ENCODE measurements at places on chromosomes 7 and 10. TPM values are rescaled to one million over a fixed set of nuclear protein-coding genes. Genes with fewer than 3 reads are reported as not detected.

- no peak for DNase-seq
Measured at GRCh38 chr10:117609095-117609795, 66.7 kb downstream of the EMX2 start.

- no peak for DNase-seq
Measured at GRCh38 chr7:154857728-154858681, 144.9 kb downstream of the PAXIP1 start.

GRCh38 chr7:100568896-100569844 lies 4.5 kb downstream of the SAP25 start:
- no peak for DNase-seq

- DNase-seq = no peak
Measured at GRCh38 chr7:25314094-25314730, 85.9 kb upstream of the NPVF start.

DNA sequence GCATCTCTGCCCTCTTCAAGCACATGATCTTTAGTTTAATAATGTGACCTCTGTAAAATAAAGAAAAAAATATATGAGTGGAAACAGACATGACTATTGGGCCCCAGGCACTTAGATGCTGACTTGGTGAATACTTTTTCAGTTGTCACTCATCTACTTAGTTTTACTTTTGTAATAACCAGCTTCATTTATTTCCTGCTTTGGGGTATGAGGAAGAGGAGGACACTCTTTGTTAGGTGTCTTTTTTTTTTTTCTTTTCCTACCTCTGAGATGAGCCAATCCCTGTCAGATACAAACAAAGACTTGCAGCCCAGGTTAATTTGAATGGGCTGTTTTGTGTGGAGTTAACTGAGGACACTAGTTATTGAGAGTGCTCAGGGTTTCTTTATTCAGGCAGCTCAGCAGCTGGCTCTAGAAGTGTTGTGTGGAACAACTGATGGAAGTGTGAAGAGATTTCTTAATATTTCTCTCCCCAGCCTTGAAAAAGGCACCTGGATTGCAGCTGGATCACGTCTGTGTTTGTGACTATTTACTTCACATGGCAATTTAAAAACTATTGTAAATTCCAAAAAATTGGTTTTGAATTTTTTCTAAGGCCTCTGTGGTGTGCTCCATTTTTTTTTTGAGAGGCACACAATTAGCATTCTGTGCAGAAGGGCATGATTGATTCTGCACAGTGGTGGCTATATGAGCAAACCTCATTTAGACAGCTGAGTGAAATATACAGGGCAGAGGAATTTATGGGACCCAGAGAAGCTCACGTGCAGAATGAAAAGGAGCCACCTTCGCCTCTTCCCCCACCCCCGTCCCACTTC lies 333.8 kb downstream of the LRMDA start:
- DNase-seq = no peak

- DNase-seq = no peak
Measured at GRCh38 chr10:48494611-48495010, 110.3 kb downstream of the ARHGAP22 start.

DNA sequence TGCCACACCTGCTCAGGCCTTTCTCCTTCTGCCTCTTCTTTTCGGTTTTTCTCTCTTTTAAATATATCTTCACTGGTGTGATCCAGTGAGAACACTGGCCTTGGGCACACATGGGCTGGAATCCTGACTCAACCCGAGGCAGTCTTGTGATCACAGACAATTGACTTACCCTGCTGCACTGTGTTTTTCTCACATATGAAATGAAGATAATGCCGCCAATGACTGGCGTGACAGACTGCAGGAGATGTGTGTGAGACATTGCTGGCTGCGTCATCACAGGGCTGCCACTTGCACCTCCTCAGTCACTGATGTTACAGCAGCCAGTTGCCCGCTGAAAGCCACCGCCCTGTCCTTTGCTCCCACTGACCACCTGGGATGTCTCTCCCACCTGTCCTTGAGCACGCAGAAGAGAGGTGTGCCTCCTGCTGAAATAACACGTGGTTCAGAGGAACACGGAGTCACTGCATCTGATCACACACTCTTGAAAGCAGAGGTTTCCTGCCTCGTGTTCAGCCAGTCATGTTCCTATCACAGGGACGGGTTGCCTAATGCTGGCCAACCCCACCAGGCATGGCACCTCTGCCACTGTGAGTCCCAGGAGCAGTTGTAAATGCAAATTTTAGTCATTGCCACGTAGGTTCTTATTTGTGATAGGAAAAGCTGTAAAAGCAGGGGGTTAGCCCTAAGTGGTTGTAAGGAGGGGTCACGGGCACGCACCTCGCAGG lies 124.6 kb upstream of the LANCL2 start:
- DNase-seq = no peak

GRCh38 chr10:1142596-1142995 lies 86.4 kb downstream of the WDR37 start:
- DNase-seq = no peak

DNA sequence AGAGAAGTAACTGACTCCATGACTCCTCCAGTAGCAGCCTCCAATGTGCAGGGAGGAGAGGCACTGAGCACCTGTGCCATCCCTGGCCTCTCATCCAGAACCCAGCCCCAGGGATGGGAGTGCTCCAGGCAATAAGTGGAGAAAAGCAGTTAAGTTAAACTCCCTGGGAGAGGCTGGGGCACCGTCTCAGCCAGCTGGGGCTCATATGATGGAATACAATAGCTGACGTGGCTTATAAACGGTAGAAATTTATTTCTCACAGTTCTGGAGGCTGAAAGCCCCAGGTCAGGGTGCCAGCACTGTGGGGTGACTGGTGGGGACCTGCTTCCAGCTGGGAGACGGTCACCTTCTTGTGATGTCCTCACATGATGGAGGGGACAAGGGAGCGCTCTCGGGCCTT lies 94.7 kb downstream of the RAMP3 start:
- no peak for DNase-seq

DNA sequence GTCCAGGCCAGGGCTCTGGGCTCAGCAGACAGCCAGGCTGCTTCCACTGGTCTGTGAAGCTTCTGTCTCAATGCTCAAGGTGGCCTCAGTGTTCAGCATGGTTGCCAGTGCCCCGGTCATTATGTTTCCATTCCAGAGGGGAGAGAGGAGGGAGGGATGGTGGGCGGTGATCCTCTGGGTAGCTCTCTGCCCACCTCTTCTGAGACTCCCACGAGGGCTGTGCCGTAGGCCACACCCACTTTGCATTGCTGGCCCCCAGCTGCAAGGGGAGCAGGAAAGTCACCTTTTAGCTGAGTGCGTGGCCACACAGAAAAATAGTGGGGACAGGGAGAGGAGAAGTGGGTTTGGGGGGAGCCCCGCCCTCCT lies 42.5 kb downstream of the FOXK1 start:
- DNase-seq = no peak

- DNase-seq = no peak
Measured at GRCh38 chr10:72267819-72268399, 5.8 kb upstream of the DDIT4 start.

DNA sequence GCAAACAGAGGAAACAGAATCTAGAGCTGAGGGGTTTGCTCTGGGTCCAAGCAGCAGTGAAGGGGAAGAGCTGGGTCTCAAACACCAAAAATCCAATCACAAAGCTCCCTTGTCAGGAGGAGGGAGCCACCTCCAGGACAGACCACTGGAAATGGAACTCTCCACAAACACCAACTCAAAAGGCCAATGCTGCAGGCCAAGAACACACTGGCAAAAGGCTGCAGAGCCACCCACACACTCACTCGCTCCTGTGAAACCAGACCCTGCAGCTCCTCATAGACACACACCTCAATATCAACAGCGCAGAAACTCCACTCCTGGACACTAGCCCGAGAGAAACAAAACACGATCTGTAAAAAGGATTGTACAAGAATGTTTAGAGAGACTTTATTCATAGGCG lies 213.5 kb downstream of the PTPRN2 start:
- DNase-seq = no peak

GRCh38 chr7:127418459-127418858 lies 26.0 kb upstream of the ZNF800 start:
- DNase-seq = no peak

DNA sequence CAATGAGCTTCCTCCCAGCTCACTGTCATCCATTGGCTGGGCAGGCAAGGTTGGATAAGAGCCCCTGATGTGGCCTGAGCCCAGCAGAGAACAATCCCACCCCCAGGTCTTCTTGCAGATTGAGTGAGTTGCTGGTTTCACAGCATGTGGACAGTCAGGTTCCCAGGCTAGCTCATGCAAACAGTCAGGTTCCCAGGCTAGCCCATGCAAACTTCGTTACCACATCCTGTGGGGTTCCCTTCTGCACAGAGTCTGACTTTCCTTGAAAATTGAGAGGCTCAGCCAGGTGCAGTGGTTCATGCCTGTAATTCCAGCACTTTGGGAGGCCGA lies 67.1 kb downstream of the TMEM130 start:
- DNase-seq = no peak

DNA sequence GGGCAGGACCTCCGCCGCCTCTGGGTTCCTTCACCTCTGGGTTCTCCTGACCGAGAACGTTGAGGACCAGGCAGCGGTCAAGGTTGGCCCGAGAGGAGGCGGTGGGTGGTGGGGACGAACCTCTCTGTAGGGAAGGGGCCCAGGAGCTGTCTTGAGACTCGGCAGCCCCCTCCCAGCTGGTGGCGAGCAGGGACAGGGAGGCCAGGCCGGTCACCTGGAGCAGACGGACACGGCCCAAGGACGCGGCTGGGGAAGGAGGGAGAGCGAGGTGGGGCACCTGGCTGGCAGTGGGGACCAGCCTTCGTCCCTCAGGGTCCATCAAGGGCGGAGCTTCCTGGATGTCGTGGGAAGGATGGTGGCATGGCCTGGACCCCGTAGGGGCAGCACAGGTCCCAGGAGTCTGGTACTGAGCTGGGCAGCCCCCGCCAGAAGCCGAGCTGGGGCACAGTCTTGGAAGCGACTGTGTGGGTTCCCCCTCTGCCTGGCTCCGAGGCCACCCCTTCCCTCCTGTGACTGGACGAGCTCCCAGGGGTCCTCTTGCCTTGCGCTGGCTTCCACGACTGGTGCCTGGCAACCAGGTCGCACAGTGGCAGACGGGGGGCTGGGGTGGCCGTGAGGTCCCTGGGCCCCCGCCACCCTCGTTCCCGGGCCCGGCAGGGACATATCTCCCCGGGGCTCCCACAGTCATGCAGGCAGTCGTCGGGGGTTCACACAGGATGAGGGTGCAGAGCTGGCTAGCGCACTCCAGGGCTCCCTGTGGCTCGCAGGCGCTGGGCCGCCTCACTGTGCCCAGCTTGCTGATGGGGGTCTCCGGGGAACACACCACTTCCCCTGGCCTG lies 89.9 kb downstream of the DNAJB6 start:
- no peak for DNase-seq

DNA sequence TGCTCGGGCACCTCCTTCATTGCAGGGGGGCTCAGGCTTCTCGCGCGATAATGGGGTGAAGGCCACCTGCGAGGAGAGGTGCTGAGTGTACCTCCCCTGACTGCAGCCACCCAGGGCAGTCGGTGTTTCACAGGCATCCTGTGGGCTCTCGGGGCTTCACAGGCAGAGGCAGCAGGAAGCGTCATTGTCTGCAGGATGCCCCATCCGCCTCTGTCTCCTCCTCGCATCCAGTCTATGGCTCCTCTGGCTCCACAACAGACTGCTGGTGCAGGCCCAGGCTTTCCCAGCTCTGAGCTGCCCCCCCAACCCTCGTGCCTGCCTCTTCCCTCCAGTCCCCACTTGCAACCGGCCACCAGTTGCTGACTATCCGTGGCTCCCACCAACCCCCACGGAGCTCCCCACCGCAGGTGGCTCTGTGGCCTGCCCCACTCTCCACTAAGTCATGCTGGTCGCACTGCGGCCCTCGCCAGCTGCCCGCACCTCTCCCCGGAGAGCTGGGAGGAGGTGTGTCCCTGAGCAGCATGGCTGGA lies 36.5 kb downstream of the CAMK2B start:
- no peak for DNase-seq

DNA sequence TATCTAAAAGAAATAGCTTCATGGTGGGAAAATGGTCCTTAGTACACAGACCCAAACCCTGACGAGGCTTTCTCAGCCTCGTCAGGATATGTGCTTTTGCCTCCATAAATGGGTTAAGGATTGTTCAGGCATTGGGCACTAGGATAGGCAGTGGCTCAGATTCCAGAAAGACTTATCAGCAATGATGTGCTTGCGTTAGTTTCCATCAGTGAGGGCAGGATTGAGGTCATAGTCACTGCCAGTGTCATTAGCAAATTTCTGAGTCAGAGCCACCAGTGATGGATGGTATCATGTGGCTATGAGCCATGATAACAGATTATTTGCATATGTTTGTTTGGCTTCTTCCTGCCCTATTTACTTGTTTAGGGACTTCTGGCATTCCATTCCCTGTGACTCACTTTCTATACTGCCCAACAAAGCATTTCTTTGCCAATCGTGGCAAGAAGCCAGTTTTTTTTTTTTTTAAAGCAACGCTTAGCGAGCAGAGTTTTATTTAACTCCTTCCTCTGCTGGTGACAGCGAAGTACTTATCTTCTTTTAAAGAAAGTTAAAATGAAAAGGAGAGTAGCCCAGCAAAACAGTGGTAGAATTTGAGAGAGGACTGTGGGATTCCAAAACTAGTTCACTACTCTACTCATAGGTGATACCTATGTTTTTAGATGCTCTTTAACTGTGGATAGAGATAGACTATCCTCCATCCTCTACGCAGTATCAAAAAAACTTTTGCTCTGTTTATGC lies 44.4 kb downstream of the MYPN start:
- DNase-seq = peak; percentile 90

EFCAB10 gene
- 1.7 TPM for total RNA-seq

SPAM1 gene
- not detected for total RNA-seq

PLEKHS1 gene
- total RNA-seq = not detected

TFEC gene
- total RNA-seq = 0.12 TPM

TEX47 gene
- not detected for total RNA-seq

GPR141 gene
- not detected for total RNA-seq
